ENCODE measurements at places on chromosomes 7 and 10. TPM values are rescaled to one million over a fixed set of nuclear protein-coding genes. Genes with fewer than 3 reads are reported as not detected.

The OR2A1 gene
- total RNA-seq, result not detected

The AKR1D1 gene
- not detected for total RNA-seq

- DNase-seq, result no peak
Observed at GRCh38 chr7:40077849-40078248, 56.6 kb downstream of the MPLKIP start.

The POR gene
- total RNA-seq, result 77.2 TPM

DNA sequence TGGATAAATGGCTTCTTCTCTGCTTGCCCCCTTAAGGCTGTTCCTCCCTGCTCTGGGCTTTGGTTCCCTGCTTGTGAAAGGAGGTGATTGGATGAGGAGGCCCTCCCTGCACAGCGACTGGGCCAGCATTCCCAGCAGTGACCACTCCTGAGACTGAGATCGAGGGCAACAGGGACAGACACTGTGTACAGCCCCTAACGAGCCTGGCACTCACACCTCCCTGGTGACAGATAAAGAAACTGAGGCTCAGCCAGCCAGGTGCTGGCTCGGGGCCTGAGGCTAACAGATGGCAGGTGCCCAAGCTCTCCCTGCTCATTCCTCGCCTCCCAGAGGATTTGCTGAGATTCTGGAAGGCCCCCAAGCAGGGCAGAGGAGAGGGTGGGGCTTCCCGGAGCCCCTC, 12.0 kb upstream of the AQP1 start:
- no peak for DNase-seq

DNA sequence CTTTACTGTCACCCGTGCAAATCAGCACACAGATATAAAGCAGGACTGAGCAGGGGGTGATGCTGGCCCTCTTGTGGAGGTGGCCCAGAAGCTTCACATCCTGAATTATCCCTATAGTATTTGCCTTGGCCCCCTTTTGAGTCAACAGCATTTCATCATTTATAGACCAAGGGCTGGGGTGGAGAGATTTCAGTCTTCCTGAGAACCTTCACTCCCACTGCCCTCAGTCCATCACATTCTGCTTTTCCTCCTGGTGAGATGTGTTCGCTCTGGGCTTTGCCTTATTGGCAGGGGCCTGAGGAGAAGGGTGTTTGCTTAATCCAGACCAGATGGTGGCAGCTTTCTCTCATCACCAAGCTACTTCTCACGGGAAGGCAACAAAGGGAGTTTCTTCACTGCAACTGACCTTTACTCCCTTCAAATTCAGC, 47.7 kb downstream of the NOC3L start:
- DNase-seq, result no peak

GRCh38 chr7:5143106-5143505, 46.9 kb upstream of the WIPI2 start:
- no peak for DNase-seq

- no peak for DNase-seq
Observed at GRCh38 chr10:89074120-89074519, 83.5 kb downstream of the FAS start.

DNA sequence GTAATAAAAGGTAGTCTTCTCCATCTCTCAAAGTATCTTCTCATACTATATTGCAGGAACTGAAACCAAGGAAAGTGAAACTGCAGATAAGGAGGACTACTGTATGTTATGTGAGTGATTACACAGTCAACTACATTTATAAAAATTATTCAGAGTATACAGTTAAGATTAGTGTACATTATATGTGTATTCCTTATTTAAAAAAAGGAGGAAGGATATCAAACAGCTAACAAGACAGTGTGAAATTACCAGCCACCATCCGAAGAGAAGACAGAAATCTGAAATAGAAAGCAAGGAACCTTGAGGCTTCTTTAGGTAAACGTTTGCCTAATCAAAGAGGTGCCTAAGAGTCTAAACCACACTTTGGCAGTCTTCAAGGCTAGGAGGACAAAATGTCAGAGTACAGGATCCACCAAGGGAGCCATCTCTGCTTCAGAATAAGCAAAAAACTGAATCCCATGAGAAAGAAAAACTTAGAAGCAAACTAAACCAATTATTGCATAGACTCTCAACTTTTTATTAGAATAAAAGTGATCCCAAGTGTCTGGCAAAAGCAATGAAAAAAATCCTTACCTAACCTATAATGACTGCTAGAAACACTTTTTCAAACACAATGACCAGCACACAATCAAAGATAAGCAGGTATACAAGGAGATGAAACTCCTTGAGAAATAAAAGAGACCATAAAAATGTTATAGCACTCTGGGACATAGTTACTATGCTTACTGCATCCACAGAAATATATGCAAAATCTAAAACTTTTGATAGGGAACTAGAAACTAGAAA, 6.4 kb downstream of the USP6NL start:
- no peak for DNase-seq

DNA sequence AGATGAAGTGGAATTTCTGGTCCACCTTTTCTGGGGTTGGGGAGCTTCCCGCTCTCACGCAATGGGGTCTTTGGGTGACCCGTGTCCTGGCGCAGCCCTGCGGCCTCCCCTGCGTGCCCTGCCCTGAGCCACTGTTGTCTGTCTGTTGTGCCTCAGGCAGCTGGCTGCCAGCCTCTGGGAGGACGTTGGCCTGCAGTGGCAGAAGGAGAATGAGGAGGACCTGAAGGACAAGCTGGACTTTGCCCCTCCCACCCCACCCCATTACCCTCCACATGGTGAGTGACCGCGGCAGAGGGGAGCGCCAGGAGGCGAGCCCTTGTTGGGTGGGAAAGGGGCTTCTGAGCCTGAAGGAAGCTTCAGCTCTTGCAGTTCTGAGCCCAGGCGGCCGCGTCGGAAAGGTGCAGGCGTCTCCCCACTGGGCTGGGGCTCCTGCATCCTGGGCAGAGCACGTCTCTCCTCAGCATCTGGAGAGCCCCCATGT, 14.2 kb upstream of the PRKAR1B start:
- no peak for DNase-seq

- DNase-seq, result peak; percentile 39
Observed at GRCh38 chr7:137146552-137147337, 196.8 kb downstream of the PTN start.

The AGBL3 gene
- total RNA-seq, result 1.1 TPM

GRCh38 chr10:12602521-12602920, 253.2 kb downstream of the CAMK1D start:
- no peak for DNase-seq

The PLXDC2 gene
- 0.27 TPM for total RNA-seq

The FAM25C gene
- not detected for total RNA-seq

- no peak for DNase-seq
Observed at GRCh38 chr7:101378751-101379174, 16.1 kb downstream of the COL26A1 start.

Data from HT1080 (cell line).